Psoas muscle (tissue), 8 donors: ENCODE measurements at places on chromosomes 12 and 14. TPM values are rescaled to one million over a fixed set of nuclear protein-coding genes. Genes with fewer than 3 reads are reported as not detected.

The CIROP gene
- total RNA-seq = not detected

The RALGAPA1 gene
- total RNA-seq = 28.0 TPM

The EP400 gene
- 21.4 TPM for total RNA-seq

The ANKRD33 gene
- total RNA-seq = not detected

The SERPINA9 gene
- total RNA-seq = not detected

The OAS2 gene
- total RNA-seq = 2.1 TPM

The DHRS2 gene
- not detected for total RNA-seq

The FGF23 gene
- total RNA-seq = not detected

The TMEM119 gene
- 1.0 TPM for total RNA-seq

The KRT80 gene
- total RNA-seq = 4.7 TPM

The KRT75 gene
- not detected for total RNA-seq

The SERPINA4 gene
- not detected for total RNA-seq

The KRT71 gene
- total RNA-seq = not detected

The SLC10A1 gene
- not detected for total RNA-seq

The GPRC5A gene
- total RNA-seq = 0.28 TPM

The MAP3K9 gene
- total RNA-seq = 2.4 TPM

The FAM234B gene
- 4.0 TPM for total RNA-seq

The DDN gene
- 485 TPM for total RNA-seq

The ASB2 gene
- 230 TPM for total RNA-seq

The SNRNP35 gene
- total RNA-seq = 19.8 TPM

The MED6 gene
- 30.5 TPM for total RNA-seq

The SLC6A15 gene
- not detected for total RNA-seq

The SERPINA12 gene
- total RNA-seq = not detected

The SMOC1 gene
- 4.2 TPM for total RNA-seq

The KRT3 gene
- total RNA-seq = not detected

The KRT85 gene
- total RNA-seq = not detected

The KERA gene
- total RNA-seq = 0.17 TPM

The SLC8B1 gene
- total RNA-seq = 9.2 TPM

The NID2 gene
- total RNA-seq = 5.4 TPM

The PLEKHA5 gene
- 1.4 TPM for total RNA-seq

The SLCO1C1 gene
- not detected for total RNA-seq

The MORN3 gene
- not detected for total RNA-seq

The TOMM20L gene
- not detected for total RNA-seq

The TMX1 gene
- 6.6 TPM for total RNA-seq

The SELPLG gene
- total RNA-seq = 1.5 TPM

The TEX22 gene
- total RNA-seq = 0.34 TPM

The ARHGEF25 gene
- total RNA-seq = 2.9 TPM

The ARL1 gene
- 70.2 TPM for total RNA-seq

The TUNAR gene
- not detected for total RNA-seq

The C1QL4 gene
- not detected for total RNA-seq

The MFAP5 gene
- 3.4 TPM for total RNA-seq

The KRT84 gene
- total RNA-seq = not detected

The HOXC5 gene
- total RNA-seq = 3.3 TPM

The KRT72 gene
- total RNA-seq = not detected

The KRT78 gene
- not detected for total RNA-seq
